ENCODE measurements at places on chromosomes 7 and 10. TPM values are rescaled to one million over a fixed set of nuclear protein-coding genes. Genes with fewer than 3 reads are reported as not detected.

TMEM270 gene
- total RNA-seq = not detected

MEST gene
- 384 TPM for total RNA-seq

FGFR2 gene
- total RNA-seq = 0.19 TPM

CFAP46 gene
- total RNA-seq = under 0.01 TPM

NRG3 gene
- under 0.01 TPM for total RNA-seq

Data from regular cardiac myocyte (primary cell).